ENCODE measurements at places on chromosomes 1 and 21.

- DNase-seq: peak; percentile 89
Measured at GRCh38 chr1:42165511-42166210, 1.1 kb upstream of the GUCA2A start.

- no peak for DNase-seq
Measured at GRCh38 chr1:3847081-3847480, 9.9 kb downstream of the CEP104 start.

DNA sequence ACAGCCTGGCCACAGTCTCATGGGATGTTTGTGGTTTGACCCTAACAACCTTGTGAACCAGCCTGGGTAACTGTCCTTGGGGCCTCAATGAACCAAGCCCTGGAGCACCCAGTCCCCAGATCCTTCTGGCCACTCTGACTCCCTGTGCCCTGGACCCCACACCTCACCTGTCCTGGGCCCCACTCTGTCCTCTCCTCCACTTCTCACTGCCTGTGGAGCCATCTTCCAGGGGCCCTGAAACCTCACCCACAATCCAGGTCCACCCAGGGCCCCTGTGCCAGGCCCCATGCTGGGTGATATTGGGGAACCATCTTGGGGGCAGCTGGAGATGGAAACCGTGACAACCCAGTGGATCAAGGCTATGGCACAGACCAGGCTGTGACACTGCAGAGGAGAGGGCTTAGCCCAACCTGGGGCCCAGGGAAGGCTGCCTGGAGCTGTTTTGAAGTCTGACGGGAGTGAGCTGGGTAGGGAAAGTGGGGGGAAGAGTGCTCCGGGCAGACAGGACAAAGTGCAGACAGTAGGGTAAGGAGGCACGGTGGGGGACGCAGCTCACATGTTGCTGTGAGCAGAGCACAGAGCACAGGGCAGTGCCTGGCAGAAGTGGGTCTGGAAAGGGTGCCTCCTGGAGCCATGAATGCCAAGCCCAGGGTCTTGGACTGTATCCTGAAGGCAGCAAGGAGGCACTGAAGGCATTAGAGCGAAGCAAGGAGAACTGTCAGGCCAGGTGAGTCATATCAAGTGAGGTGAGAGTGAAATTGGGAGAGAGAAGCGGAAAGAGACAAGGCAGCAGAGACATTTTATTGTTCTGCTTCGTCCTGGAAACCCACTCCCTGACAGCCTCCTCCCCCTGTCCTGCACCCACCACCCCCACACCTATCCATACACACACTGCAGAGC lies 12.1 kb upstream of the LRP8 start:
- DNase-seq: no peak

DNA sequence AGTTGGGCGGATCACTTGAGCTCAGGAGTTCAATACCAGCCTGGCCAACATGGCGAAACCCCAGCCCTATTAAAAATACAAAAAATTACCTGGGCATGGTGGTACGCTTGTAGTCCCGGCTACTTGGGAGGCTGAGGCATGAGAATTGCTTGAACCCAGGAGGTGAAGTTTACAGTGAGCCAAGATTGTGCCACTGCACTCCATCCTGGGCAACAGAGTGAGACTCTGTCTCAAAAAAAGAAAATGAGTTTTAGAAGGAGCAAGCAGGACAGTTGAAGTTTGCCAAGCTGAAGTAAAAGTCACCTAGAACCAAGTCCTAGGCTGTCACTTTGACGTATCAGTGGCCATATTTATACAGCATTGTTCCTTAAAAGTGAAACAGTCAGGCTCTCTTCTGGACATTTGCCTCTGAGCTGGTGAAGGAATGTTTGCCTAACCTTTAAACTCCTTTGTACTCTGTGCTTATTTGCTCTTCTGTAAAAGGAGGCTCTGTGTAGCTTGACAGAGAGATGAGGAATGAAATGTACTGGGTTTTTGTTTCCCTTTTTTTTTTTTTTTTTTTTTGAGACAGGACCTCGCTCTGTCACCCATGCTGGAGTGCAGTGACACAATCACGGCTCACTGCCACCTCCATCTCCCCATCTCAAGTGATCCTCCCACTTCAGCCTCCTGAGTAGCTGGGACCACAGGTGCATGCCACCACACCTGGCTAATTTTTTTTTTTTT lies 2.8 kb downstream of the RAB4A start:
- no peak for DNase-seq

DNA sequence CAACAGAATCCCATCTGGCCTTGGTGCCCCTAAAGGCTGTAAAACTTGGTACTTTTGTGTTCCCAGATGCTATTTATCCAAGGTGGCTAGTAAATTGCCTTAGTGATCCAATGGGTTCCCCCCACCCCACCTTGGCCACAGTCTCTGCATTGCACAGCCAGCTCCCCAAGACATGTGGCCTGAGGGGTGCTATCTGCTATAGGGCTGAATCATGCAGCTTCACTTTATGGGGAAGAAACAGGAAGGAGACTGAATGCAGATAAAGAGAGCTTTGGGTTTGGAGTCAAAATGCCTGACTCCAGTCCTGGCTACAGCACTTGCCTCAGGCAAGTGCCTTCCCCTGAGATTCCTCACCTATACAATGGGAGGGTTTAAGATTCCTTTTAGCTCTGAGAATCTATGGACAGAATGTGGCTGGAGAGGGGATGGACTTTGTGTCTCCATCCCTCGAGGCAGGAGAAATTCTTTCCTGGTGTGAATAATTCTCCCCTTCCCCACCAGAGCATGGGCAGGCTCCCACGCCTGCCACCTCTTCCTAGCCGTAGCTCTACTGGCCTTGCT lies 6.5 kb downstream of the RHEX start:
- DNase-seq: no peak
